ENCODE measurements at places on chromosomes 6 and 20.

GRCh38 chr20:51930775-51931174 lies 128.5 kb upstream of the SALL4 start:
- DNase-seq, result no peak

DNA sequence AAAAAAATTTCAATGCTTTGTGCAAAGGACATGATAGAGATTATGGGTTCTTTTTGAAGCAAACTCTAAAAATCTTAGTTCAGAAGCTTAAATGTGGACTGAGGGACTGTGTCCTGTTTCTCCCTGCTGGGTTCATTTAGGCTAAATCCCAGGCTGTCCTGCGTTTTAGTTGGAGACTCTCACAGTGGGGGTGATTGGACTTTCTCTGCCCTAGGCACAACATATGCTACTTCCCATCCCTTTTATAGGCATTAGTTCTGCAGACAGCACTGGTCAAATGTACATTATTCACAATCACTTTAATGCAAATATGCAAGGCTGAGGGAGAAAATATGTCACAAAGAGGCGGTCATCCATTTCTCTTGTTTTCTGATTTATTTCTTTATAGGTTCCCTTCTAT lies 71.3 kb downstream of the TFAP2B start:
- DNase-seq, result no peak

GRCh38 chr20:53183181-53183580 lies 211.0 kb downstream of the TSHZ2 start:
- no peak for DNase-seq

DNA sequence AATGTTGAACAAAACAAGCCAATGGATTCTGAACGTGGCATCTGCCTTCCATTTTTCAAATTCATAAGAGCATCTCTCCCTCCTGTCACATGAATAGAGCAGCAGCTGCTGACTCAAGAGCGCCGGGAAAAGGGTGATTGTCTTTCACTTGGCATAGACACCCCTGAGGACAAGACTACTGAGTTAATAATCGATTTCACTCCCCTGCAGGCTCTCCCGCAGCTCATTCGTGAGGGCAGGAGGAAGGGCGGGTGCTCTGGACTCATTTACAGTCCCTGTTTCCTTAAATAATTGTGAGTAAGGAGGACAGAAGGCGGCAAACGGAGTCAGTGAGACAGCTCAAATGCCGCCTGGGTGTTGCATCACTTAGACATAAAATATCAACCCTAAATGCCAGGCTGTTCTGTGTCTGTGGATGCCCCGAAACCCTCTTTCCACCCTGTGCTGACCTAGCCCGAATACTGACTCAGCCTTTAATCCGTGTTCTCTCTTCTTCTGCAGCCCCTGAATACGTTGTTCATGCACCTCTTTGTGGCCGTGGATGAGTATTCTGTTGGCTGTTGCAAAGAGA lies 21.6 kb downstream of the CFAP61 start:
- DNase-seq, result no peak

GRCh38 chr6:46262928-46263706 lies 92.3 kb upstream of the ENPP5 start:
- no peak for DNase-seq

DNA sequence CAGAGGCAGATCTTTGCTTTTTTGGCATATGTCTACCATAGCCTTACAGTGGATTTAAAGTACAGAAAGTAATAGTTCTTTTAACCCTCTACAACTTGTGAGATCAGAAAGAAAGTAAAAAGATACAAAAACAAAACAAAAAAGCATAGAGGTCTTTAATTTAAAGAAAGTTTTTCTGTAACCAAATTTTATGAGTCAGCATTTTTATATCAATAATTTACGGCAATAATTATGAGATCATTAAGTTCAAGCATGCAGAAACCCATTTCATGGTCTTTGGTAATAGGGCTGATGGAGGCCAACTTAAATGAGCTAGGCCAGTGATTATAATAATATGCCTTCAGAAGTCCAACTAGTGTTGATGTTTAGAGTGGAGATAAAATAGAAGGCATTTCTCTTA lies 145.9 kb downstream of the AIG1 start:
- no peak for DNase-seq

DNA sequence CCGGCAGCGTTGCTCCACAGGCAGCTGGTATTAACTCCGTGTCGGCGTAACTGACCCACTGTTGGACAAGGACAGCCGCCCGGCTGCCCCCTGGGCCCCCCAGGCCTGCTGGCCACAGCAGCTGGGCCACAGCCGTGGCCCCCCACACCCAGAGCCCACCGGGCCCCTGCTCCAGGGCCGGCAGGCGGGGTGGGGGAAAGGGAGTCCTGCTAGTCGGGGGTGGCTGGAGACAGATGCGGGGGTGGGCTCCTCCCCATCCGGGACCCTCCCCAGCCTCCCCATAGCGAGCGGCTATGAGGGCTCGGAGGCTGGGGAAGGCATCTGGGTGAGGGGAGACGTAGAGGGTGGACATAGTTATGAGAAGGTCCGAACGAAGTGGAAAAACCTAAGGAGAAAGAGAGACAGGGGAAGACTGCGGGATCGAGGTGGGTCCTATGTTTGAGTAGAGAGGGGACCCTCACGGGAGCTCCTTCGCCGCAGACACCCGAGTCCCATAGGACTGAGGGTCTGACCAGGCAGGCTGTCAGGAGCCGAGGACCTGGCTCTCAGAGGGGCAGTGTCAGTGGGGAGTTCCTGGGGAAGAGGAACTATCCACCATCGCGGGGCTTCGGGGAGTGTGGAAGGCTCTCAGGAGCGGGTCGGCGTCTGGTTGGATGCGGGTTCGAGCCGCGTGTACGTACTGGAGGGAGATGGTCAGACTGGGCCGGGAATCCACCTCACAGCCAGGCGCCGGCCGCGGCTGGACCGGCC lies 511 bp downstream of the VARS1 start:
- DNase-seq, result no peak

- DNase-seq, result no peak
Observed at GRCh38 chr20:19562426-19562825, 195.6 kb upstream of the RIN2 start.

DNA sequence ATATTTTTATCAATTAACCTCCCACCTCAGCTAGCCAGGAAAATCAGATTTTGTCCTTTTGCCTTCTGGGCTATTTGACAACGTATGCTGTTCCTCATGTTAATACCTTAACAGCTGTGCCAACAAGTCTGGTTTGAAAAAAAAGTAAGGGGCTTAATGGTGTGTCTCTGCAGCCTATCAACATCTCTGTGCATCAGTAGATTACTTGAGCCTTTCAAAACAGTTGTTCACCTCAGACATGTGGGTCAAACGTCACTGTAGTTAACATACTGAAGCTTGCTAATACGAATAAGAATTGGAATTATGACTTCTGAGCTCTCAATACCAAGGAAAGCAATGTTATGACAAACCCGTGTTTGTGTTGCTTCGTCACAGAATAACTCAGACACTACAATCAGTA lies 23.0 kb downstream of the CEP57L1 start:
- DNase-seq, result no peak

GRCh38 chr6:14542670-14543366 lies 425.2 kb downstream of the CD83 start:
- DNase-seq, result no peak

- no peak for DNase-seq
Observed at GRCh38 chr6:36688739-36689075, 8.9 kb upstream of the RAB44 start.

DNA sequence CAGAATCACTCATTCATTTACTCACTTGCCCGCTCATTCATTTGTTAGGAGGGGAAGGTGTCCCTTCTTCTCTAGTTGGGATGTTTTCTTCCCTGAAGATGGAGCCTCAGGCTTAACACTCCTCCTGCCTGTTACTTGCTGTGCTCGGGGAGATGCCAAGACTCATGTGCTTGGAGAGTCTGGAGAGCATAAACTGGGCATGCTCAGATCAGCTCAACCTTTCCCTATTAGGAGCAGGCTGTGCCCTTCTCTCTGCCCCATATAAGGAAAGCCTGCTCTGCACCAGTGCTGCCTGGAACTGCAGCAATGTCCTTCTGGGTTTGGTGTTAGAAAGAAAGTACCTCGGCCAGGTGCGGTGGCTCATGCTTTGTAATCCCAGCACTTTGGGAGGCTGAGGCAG lies 18.0 kb upstream of the UBE2V1 start:
- DNase-seq, result no peak

DNA sequence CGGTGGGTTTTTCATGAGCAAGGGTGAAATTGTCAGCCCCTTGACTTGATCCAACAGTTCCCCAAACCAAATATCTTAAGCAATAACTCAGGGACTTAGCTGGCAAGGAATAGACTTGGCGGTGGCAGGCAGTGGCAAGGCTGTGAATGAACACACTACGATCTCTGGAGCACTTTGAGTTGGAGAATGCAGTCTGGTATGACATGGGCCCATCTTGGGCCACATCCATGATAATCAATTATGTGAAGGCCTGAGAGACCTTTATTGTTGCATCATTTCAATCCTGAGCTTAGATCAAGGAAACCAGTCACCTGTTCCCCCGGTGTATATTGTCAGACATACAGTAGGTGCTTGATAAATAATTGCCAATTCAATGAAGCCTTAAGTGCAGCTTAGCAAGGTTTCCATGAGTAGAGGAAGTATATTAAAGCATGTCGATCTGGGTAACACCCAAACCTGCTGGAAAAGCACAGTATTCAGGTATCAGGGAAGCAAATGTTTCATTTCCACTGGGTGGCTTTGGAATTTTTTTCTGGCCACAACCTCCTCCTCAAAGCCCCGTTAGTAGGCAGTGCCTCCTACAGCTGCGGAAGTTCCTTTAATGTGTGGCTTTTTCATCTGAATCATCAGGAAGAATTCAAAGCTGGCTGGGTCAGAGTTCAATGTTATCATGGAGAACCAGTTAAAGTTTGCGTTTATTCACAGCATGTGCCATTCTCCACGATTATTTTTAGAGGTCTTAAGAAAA lies 10.2 kb downstream of the CASS4 start:
- no peak for DNase-seq

DNA sequence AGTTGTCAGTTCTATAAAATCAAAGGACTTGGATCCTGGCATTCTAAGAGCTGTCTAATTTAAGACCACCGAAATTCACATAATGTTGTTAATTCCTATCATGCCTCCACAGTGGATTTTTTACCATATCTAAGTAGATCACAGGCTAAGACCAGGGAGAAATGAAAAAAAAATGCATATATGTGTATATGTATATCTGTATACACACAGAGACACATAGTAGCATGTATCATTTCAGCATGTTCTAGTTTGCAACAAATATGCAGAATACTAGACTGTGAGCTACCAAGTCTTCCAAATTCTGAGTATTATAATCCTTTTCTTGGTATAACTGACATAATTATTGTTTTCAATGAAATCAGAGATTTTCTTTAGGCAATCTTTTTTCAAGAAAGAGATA lies 267.6 kb upstream of the TSHZ2 start:
- DNase-seq, result no peak
